Tongue (tissue), 3 donors: ENCODE measurements at places on chromosomes 1 and 21.

- no peak for DNase-seq
Measured at GRCh38 chr1:9284061-9284460, 8.6 kb upstream of the SPSB1 start.

DNA sequence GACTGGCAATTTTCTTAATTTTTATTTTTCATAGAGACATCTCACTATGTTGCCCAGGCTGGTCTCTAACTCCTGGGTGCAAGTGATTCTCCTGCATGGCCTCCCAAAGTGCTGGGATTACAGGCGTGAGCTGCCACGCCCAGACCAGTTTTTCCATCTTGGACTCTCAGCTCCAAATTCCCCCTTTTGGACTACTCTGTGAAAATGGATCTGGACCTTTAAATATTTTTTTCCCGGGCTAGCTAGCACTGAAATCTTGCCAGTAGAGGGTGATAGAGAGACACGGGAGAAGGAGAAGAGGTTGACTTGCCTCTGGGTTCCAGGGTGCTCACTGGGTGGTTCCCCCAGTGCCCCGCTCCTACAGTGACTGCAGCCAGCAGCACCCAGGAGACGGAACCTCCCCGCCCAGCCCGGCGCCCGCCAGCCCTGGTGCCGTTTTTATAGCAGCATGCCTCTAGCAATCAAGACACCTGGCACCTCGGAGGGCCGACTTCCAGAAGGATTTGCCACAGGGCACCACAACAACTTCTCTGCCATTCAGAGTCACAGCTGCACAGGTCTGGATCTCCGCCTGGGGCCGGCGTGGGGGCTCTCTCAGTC, 34.7 kb upstream of the SCCPDH start:
- DNase-seq = peak; percentile 83

- no peak for DNase-seq
Measured at GRCh38 chr1:232744847-232745246, 60.4 kb upstream of the MAP10 start.

- DNase-seq = no peak
Measured at GRCh38 chr1:12368646-12369045, 138.8 kb downstream of the VPS13D start.

DNA sequence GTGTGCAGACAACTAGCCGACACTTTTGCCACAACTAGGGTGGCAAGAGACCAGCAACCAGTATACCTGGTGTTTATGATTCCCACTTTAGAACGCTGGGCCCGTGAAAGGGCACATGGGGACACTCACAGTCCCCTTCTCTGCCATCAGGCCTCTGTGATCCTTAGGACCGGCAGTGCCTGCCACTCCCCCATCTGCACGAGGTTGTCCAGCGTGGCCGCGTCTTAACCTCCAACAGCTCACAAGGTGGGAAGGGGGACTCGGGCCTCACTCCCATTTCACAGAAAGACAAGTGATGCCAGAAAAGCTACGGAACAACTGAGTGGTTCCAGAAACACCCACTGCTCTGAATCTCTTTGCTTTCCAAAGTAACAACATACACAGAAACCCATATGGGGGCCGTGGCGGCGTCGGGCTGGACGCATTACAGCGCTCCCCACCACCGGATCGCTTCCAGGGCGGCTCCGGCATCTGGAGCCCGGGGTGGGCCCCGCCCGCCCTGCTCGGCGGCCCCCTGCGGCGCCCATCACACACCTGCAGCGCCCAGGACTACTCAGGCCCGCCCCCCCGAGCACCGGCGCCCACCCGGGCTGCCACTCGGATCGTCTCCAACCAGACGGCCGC, 1.0 kb downstream of the ZNF496 start:
- no peak for DNase-seq

DNA sequence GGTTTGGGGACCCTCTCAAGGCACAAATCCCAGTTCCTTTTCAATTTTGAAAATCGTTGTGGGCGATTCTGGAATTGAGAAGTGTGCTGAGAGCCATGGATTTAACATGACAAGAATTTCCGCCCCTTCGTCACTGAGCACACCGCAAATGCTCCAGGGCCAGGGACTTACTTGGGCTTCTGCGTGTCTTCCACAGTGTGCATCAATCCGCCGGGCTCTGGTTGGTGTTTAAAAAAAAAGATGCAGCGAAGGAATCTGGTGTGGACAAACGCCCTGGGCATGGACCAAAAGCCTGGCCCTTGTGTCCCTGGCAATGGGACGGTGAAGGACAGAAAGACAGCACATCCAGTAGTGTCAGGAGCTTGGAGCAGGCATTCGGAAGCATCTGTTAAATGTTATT, 696 bp upstream of the CLDN14 start:
- DNase-seq = no peak

DNA sequence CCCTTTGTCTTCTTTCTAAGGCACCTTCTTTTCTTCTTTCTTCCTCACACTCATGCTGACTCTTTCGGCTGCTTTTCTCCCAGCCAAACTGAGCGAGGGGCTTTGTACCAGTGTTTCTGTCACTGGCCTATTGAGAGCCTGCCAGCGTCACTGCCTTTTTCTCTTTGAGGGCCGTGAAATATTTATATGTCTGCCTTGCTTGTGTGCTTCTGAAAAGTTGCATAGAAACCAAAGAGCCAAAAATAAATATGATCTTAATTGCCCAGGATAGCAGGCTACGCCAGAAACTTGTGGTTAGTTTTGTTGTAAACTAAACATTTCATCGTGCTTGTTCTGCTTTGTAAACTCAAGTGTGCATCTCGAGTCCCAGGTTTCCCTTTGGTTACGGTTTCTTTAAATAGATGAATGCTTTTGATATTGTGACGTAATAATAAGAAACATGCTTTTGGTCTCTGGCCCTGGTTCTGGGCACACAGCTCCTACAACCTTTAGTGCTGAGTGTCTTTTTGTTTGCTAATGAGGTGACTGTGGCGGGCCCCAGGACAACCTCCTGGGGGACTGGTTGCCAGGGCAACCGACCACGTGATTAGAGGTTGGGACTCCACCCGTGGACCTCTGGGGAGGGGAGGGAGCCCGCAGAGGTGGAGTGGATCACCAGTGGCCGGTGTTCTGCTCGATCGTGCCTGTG, 10.8 kb downstream of the SLC37A1 start:
- DNase-seq = peak; percentile 80

GRCh38 chr1:166390366-166391033, 223.7 kb upstream of the FAM78B start:
- no peak for DNase-seq

DNA sequence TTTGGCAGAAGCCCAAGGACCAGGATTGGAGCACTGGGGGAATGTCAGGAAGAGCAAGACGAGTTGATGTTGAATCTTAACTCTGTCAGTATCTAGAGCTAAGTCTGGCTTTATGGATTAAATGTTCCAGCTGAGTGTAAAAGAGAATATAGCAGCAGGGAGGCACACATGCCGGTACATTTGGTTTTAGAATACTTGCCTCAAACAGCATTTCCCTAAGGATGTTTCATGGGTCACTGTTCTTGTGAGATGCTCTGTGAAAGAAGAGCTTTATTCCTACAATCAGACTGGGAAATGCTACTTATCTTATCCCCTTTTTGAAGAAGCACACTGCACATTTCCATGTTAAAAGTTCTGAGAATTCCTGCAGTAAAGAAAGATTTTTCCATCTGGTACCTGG, 440.3 kb upstream of the B3GALT2 start:
- no peak for DNase-seq

GRCh38 chr1:204992201-204992997, 50.6 kb upstream of the CNTN2 start:
- no peak for DNase-seq

DNA sequence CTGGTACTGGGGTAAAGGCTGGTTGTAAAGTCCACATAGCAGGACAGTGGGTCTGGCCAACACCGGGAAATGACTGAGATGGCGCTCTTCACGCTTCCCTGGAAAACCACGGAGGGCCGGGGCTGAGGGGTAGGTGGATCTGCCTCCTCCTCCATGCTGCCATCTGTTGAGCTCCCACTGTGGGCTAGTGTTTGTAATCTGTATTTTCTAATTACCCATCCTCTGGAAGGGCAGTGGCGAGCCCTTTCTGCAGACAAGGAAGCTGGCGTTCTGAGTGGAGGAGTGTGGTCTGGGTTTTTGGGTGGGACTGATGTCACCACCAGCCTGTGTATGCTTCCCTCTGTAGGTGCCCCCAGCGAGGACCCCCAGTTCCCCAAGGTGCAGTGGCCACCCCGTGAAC, 34.1 kb upstream of the LHX4 start:
- no peak for DNase-seq

DNA sequence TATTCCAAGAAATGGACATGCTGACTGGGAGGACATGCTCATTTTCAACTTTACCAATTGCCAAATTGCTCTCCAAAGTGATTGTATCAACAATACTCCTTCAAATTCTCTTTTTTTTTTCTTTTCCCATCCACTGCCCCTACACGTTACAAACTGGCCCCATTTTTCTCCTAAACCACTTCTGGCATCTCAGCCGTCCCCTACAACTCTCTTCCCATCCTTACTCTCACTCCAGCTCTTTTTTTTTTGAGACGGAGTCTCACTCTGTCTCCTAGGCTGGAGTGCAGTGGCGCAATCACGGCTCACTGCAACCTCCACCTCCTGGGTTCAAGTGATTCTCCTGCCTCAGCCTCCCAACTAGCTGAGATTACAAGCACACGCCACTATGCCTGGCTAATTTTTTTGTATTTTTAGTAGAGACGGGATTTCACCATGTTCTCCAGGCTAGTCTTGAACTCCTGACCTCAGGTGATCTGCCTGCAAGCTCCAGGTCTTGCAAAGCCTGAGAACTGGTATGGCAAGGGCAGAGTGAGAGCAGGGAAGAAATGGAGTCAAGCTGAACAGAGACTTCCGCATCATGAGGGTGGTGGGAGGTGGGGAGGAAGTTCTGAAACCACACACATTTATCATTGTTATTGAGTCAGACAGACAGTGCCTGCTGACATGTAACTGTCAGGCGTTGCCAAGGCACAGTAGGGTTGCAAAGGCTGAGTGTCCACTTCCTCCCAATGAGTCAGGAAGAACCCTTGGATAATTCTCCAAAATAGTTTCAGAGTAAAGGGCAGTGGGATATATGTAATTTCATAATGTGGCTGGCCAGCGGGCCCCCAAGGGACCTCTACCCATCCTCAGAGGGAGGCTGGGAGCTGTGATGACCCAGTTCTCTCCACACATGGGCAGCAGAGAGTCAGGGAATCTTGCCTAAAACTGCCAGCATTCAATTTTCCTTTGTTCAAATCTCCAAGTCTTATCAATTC, 17.4 kb downstream of the CELA3A start:
- DNase-seq = no peak

DNA sequence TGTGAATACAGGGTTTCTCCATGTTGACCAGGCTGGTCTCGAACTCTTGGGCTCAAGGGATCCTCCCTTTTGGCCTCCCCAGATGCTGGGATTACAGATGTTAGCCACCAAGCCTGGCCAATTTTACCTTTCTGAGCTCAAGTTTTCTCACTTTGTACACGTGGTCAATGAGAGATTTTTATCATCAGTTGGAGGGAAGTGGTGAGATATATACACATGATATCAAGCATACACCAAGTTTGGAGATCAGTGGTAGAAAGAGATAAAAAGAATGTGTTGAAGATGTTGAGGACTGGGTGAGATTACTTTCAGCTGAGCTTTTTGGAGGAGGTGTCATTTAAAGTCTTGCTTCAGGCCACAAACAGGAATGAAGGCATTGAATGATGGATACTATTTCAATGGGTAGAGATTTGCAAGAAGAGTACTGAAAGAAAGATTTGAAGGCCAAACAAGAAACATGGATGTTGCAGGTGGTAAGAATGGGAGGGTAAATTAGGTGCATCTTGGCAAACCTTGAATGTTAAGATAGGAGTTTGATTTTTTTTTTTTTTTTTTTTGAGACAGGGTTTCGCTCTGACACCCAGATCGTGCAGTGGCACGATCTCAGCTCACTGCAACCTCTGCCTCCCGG, 3.0 kb upstream of the SESN2 start:
- DNase-seq = no peak

- DNase-seq = peak; percentile 58
Measured at GRCh38 chr1:97630948-97631347, 289.9 kb downstream of the DPYD start.

- DNase-seq = no peak
Measured at GRCh38 chr21:17598437-17598836, 14.3 kb downstream of the BTG3 start.
